ENCODE measurements at places on chromosomes 16 and 17.
A peak's percentile ranks its signal among the peaks of the same experiment; 100 is the strongest.

DNA sequence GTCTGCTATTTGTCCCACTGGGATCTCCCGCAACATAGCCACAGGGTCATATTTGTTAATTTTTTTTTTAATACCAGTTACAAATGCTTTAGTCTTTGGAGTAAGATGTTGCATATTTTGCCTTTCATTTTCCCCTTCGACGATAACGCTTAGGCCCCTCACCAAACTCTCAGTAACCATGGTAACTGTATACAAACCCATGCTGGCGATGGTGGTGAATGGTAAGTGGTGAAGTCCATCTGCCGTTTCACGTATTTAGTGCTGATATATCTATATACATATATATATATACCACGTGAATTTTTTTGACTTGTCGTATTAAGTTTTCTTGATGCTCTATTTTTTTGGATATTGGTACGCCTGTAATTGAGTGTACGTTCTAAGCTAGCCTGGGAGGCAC, 263.7 kb downstream of the RBFOX1 start:
- DNase-seq, result no peak

DNA sequence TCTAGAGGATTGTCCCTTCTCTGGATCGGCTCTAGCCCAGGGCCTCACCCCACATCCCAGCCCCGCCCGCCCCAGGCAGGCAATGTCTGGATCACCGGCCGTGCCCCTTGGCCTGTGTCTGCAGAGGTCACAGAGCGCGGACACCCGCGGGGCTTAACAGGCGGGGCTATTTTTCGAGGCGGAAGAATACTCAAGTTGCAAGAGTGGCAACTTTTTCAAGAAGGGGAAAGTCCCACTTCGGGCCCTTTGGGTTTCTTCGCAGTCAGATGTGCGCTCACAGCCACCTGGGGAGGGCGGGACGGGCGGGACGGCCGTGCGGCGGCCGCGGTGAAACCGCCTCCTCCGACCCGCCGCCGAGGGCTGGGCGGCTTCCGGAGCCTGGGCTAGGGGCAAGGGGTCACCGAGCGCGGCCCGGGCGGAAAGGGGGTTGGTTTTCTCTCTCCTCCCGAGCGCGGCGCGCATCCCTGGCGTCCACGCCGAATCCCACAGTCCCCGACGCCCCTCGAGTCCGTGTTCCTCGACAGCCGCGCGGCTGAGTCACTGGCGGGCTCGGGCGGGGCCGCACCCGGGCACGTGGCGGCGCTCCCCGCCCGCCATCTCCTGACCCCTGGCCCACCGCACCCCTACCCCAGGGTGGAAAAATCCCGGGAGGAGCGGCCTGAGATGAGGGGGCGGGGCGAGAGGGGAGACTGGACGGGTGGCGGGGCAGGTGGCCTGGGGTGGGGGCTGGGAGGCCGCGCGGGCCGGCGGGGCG, 1.2 kb upstream of the PFN1 start:
- peak; percentile 55 for DNase-seq

GRCh38 chr16:55392701-55393100, 68.7 kb downstream of the IRX6 start:
- DNase-seq, result no peak

GRCh38 chr16:67441907-67442306, 11.0 kb downstream of the HSD11B2 start:
- no peak for DNase-seq

- DNase-seq, result no peak
These were observed 189.7 kb downstream of the IRX5 start for GRCh38 chr16:55120408-55120807.

DNA sequence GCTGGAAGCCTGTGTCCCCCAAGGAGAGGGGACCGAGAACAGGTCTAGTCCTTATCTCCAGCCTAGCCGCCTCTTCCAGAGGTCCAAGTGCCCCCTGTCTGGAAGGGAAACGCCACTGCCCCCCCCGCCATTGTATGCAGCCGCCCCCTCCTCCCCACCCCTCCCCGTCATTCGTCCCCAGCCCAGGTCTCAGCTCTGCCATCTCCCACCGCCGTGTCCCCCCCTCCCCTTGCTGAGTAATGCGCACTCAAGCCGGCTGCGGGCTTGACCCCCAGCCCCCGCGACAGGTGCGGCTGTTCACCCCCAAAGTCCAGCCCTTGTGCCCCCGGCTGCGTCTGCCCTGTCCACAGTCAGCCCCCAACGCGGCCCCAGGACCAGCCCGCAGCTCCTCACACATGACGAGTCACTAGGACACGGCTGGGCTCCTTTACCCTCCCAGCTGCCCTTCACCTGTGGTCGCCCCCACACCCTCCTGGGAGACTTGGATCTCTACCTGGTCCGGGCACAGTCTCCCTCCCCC, 622 bp downstream of the GPRC5B start:
- no peak for DNase-seq

DNA sequence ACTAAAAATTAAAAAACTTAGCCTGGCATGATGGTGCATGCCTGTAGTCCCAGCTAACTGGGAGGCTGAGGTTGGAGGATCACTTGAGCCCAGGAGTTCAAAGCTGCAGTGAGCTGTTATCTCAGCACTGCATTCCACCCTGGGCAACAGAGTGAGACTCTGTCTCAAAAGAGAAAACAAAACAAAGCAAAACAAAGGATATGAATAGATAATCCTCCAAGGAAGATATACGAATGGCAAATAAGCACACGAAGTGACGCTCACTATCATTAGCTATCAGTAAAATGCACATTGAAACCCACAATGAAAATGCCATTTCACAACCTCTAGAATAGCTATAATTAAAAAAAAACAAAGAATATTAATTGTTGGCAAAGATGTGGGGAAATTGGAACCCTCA, 386.2 kb upstream of the CCL2 start:
- DNase-seq, result no peak

DNA sequence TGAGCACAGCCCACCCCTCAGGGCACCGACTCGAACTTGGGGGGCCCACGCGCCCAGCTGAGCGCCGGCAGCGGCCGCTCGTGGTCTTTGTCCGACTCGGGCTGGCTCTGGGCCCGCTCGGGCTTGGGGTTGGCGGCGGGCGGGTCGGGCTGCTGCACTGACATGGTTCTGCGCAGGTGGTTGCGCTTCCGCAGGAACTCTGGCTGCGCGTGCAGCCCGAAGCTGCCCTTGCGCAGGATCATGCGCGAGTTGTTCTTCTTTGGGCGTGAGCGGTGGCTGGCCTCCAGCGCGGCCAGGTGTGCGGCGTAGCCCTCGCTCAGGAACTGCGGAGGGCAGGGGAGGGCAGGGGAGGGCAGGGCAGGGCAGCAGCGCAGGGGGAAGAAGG, 11.1 kb downstream of the PIMREG start:
- no peak for DNase-seq

DNA sequence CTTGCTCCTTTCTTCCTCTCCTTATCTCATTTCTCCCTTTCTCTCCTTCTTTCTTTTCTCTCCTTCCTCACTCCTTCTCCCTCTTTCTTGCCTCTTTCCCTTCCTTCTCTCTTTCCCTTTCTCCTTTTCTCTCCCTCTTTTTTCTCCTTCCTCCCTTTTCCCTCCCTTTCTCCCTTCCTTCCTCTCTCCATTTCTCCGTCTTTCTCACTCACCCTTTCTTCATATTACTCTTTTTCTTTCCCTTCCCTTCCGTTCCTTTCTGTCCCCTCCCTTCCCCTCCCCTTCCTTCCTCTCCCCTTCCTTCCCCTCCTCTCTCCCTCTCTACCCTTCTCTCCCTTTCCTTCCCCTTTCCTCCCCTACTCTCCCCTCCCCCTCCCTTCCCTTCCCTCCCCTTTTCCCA, 240.8 kb downstream of the HS3ST3B1 start:
- DNase-seq, result no peak

DNA sequence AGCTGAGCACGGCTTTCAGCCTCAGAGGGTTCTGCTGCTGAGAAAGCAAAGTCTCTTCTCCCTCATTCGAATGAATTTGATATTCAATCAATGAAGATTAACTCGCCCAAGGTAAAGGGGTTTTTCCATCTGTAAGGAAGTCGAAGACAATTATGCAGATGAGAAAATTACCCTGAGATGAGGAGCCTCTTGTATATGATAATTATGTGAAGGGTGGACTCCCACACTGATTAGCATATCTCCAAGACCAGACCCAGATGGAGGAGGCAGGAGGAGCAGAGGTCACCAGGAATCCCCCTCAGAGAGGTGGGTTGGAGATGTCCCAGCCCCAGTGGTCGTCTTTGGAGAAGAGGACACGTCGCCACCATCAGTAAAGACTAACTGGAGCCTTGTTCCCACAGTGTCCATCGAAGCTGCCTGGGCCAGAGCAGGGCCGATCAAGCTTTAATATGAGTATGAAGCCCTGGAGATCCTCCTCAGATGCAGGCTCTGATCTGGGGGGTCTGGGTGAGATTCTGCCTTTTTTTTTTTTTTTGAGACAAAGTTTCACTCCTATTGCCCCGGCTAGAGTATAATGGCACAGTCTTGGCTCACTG, 61.5 kb upstream of the LHX1 start:
- no peak for DNase-seq

DNA sequence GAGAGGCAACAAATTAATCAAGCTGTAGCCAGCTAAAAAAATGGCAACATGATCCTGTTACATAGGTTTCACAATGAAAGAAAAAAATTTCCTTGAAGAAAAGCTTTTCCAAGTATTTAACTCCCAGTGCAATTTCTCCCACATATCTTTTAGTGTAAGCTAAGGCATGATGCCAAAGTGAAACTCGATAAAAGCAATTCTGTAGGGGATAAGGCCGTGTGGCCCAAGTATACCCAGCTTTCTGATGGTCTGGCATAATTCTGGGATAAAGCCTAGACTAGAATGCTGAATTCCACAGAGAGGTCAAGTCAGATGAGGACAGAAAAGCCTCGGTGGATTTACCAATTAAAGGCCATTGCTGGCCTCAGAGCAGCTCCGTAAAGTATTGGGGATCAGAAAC, 36.2 kb downstream of the CTCF start:
- no peak for DNase-seq

GRCh38 chr17:81867991-81868673, 3.0 kb downstream of the ARHGDIA start:
- no peak for DNase-seq

All from activated naive CD8-positive, alpha-beta T cell treated with anti-CD3 and anti-CD28 coated beads, Interleukin-2, amount 50 U/mL, for 16 hours (primary cell).